Right ventricle myocardium inferior (tissue), 1 donor: ENCODE measurements at places on chromosomes 13 and 19. TPM values are rescaled to one million over a fixed set of nuclear protein-coding genes. Genes with fewer than 3 reads are reported as not detected.

PNMA8C gene
- total RNA-seq = not detected

ZNF560 gene
- total RNA-seq = not detected

SHISA7 gene
- not detected for total RNA-seq

C1QTNF9B gene
- 3.1 TPM for total RNA-seq

ZNF709 gene
- total RNA-seq = 2.1 TPM

HSH2D gene
- total RNA-seq = 0.49 TPM

SIGLEC5 gene
- total RNA-seq = not detected

- no peak for DNase-seq
These were observed 2.7 kb downstream of the ACTMAP start for GRCh38 chr19:40747536-40747935.

DNA sequence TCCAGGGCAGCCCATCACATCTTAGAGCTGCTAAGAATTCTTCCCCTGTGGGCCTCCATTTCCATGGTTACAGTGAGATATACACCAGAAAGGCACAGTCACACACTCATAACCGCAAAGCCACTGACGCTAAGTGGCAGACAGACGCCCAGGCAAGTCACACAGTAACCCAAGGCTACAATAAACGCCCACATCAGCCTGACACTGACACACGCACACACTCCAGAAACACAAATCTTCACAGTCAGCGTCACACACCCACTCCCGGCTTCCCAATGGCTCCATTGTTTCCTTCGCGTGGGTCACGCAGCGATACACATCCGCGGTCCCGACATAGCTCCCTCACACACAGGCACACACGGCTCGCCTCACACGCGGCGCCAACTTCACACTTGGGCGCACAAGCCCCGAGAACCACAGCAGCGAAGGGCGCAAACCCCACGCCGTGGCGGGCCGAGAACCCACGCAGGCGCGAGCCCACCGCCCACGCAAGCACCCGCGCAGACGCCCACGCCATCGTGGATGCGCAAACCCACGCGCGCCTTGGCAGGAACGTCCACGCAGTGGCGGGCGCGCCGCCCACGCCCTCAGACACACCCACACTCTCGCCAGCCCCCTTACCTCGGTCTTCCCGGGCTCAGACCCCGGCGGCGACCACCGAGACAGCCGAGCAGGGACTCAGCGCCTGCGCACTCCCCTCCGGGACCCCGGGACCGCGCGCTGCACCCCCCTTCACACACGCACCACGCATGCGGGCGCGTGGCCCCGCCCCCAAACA, at the start of gene ZNF667:
TSS of gene ZNF667 (minus strand) at position 695 of the 778 bp plus-strand sequence. CDS start 14,975 bp downstream, outside the sequence.
- DNase-seq = peak; percentile 68

DNA sequence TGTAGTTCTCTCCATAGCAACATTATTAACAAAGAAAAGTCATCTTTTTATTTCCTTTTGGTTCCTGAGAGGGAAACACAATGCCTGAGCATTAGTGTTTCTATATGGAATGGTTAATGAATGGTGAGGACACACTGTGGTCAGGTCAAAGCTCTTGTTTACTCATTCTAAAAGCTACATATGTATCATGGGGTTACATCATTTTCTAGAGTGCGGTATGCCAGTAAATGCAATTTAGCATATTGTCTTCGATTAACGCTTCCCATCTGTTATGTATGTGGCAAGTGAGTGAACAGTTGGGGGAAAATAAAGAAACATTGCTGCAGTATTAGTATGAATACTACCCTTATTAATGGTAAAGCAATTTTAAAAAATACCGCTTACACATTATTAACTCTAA, 1152.2 kb upstream of the SPRY2 start:
- DNase-seq = no peak

DNA sequence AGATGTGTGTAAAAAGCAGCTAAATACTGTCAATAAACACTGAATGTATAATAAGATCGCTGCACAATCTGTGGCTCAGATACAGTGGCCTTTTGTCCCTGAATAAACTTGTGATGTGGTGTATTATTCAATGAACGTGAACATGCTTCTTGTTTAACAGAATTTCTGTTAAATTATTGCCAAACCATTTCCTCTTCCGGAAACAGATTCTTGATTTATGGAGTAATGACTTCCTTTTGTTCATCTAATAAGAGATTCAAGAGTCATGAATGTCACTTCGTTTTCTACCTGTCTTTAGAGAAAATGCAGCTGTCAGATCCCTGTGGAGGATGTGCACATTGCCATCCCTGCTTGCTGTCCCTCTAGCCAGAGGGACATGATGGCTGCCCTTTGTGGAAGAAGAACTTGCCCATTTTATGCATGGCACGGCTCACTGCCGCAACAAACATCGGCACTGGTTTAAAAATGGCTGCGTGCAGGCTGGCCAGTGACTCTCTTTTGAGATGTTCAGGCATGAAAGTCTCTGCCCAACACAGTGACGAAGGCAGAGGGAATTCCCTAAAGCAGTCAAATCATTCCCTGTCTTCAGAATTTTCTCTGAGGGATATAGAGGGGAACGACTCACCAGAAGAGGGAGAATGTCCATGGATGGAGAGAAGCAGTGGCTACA, 3.1 kb upstream of the TNFSF13B start:
- DNase-seq = no peak

DNA sequence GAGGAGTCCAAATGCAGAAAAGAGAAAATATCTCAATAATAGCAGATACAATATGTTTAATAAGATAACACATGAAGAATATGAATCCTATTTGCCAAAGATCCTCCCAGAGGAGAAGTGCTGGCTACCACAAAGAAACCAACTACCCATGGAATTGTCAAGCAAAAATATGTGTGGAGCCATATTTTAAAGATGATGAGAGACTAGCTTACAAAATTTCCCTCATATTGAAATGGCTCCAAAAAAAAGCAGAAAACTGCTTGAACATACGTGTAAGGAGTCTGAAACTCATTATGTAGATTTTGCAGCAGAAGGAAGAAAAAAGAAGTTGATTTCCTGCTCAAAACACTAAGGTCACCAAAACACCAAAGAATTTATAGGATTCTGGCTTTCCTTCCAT, 94.2 kb downstream of the USP12 start:
- DNase-seq = no peak

- no peak for DNase-seq
These were observed 739 bp downstream of the EIF3G start for GRCh38 chr19:10118960-10119359.

DNA sequence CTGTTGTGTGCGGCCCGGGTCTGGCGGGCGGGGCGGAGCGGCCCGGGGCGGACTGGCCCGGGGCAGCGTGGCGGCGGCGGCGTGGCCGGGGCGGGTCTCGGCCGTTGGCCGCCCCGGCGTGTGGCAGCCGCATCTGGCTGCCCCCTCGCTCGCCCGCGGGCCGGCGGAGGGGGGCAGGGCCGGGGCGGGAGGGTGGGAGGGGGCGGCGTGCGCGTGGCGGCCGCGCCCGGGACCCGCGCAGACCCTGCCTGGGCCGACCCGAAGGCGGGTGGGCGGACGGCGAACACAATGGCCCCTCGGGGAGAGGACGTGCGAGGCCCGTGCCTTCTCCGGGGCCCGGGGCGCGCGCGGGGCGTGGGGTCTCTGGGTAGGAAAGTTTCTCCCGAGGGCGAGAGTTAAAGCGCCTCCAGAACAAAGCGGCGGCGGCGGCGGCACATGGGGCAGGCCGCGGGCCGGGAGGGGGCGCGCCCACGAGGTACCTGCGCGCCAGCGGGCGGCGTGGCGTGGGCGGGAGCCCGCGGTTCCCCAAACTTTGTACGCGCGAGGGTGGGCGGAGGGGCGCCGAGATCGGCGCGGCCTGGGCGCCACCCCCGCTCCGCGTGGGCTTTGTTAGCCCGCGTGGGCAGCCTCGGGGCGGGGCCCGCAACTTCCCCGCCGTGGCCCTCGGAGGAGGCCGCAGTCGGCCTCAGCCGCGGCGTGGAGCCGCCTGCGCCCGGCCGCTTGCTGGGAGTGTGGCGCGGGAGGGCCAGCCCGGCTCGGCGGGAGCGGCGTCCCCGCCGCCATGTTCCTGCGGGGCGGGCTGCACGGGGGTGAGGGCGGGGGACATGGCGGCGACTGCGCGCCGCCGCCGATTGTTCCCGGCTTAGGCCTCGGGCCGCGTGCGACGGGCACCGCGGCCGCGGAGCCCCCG, 764 bp downstream of the MIR17HG start:
- peak; percentile 84 for DNase-seq

DNA sequence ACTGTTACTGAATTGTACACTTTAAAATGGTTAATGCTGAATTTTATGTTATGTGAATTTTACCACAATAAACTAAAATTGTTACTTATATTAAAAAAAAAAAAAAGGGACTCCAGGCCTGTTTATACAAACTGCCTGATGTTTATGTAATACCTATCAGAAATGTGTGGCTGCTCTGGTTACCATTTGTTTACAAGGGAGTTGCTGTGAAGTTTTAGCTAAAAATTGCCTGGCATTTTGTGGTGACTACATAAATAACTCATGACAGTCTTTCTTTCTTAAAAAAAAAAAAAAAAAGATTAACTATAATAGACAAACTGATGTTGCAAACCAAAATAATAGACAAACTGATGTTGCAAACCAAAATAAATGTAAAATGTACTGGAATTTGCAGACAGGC, 71.8 kb downstream of the CDADC1 start:
- no peak for DNase-seq

DNA sequence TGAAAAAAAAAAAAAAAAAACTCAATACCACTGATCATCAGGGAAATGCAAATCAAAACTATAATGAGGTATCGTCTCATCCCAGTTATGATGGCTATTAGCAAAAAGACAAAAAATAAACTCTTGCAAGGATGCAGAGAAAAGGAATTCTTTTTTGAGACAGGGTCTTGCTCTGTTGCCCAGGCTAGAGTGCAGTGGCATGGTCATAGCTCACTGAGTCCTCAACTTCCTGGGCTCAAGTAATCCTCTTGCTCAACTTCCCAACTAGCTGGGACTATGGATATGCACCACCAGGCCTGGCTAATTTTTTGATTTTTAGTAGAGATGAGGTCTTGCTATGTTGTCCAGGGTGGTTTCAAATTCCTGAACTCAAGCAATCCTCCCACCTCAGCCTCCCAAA, 59.5 kb downstream of the MICU2 start:
- DNase-seq = no peak

- DNase-seq = no peak
These were observed 6.2 kb downstream of the CAB39L start for GRCh38 chr13:49437705-49438104.

DNA sequence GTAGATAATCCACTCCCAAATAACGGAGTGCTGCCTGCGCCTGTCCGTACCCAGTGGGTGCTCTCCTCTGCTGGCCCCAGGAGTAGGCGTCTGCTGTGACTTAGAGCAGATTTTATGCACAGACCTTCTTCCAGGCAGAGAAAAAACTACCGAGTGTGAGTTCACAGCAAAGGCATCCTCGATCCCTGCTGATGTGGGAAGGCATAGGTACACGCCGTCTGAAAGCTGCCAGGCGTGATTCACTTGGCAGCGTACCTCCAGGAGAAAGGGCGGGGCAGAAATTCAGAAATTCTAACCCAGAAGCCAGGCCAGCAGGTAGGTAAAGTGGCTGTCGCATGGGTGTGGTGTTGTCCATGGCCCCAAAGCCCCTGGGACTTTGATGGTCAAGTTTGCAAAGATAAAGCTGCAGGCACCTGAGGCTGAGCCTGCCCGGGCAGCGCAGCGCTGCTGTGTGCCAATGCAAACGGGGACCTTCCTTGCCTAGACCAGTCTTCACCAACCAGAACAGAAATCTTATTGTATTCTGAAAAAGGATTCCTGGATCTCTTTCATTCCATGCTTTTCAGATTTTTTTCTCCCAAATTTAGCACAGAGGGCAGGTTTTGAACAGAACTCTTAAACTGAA, 36.3 kb downstream of the COL4A2 start:
- no peak for DNase-seq

GRCh38 chr19:51242881-51243630, 7.8 kb upstream of the SIGLECL1 start:
- no peak for DNase-seq

GRCh38 chr19:48868114-48868886, at the start of gene PLEKHA4:
TSS of gene PLEKHA4 (minus strand) at chr19:48868617. CDS start at chr19:48867620, 997 bp downstream.
- DNase-seq = peak; percentile 90

GRCh38 chr19:42531313-42531712, 3.0 kb upstream of the CEACAM1 start:
- DNase-seq = no peak

- DNase-seq = no peak
These were observed 50.6 kb upstream of the UQCRFS1 start for GRCh38 chr19:29263305-29264135.

GRCh38 chr19:19270749-19271571, 2.1 kb downstream of the TM6SF2 start:
- DNase-seq = no peak

GRCh38 chr19:40272261-40272660, 12.9 kb downstream of the AKT2 start:
- DNase-seq = no peak

- DNase-seq = no peak
These were observed 1451.5 kb downstream of the EFNB2 start for GRCh38 chr13:105083992-105084391.

DNA sequence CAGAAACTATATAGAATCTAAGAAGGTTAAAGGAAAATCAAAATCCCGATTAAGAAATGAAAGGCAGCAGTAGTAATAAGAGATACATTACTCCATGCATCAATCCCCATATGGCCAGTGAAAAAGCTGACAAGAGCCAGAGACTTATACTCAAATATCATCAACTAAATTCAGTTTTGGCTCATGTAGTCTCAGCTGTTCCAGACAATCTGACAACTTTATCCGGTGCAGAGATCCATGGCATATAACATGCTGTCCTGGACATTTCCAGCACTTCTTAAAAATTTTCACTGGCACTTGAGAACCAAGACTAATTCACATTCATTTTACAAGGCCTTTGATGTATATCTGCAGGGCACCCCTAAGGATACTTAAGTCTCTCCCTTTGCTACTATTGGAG, 255.7 kb upstream of the KLHL1 start:
- DNase-seq = no peak

DNA sequence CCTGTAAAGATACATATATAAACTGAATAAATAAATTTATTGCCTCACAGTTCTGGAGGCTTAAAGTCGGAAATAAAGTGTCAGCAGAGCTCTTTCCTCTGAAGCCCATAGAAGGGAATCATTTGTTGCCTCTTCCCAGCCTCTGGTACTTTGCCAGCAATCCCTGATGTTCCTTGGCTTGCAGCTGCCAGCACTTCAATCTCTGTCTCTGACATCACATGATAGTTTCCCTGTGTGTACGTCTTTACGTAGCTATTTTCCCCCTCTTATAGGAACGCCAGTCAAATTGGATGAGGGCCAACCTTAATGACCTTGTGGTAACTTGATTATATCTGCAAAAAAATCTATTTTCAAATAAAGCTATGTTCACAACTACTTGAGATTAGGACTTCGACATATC, 250.9 kb downstream of the LIG4 start:
- DNase-seq = no peak

DNA sequence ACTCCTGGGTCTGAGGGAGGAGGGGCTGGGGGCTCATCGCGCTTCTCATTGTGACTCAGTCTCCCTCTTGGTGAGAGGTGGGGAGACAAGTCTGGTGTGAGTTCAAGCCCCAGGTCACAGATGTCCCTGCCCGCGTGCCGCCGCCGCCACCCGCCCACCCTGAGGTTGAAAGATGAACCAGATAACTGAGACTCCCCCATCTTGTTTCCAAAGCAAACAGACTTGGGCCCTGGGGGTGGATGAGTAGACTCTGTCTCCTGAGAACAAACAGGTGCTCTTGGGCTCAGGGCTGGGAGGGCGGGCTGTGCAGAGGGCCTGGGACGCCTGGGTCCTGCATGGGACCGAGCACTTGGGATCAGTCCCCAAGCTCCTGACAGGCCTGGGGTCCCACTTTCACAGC, 567 bp downstream of the SBK2 start:
- no peak for DNase-seq
